ENCODE measurements at places on chromosomes 2 and 18. TPM values are rescaled to one million over a fixed set of nuclear protein-coding genes. Genes with fewer than 3 reads are reported as not detected.

The LYG2 gene
- 0.99 TPM for polyA plus RNA-seq

The AAMP gene
- 77.8 TPM for polyA plus RNA-seq

The CLEC4F gene
- polyA plus RNA-seq: not detected

The LIPT1 gene
- polyA plus RNA-seq: 15.4 TPM

The CRIM1 gene
- polyA plus RNA-seq: 10.5 TPM

The KIF1A gene
- polyA plus RNA-seq: 169 TPM

The YIPF4 gene
- polyA plus RNA-seq: 21.5 TPM

The SLC5A7 gene
- not detected for polyA plus RNA-seq

The HOXD3 gene
- polyA plus RNA-seq: not detected

The RPL31 gene
- 3,213 TPM for polyA plus RNA-seq

The TUBB8B gene
- polyA plus RNA-seq: 0.74 TPM

The TUBA4B gene
- 0.17 TPM for polyA plus RNA-seq

The UGT1A4 gene
- polyA plus RNA-seq: not detected

The GFPT1 gene
- 45.9 TPM for polyA plus RNA-seq

The SERPINB13 gene
- polyA plus RNA-seq: not detected

The FBXO15 gene
- not detected for polyA plus RNA-seq

The IL1B gene
- polyA plus RNA-seq: not detected

The ZNF236 gene
- 6.4 TPM for polyA plus RNA-seq

The TRIM43 gene
- polyA plus RNA-seq: not detected

The ADRA2B gene
- 1.7 TPM for polyA plus RNA-seq

The NDUFB3 gene
- polyA plus RNA-seq: 199 TPM

The SS18 gene
- polyA plus RNA-seq: 33.4 TPM

The ZNF519 gene
- 29.4 TPM for polyA plus RNA-seq

The NEDD4L gene
- 40.7 TPM for polyA plus RNA-seq

The DES gene
- polyA plus RNA-seq: 1.0 TPM

The CYB5A gene
- 274 TPM for polyA plus RNA-seq

The SIGLEC15 gene
- 0.29 TPM for polyA plus RNA-seq

The TMX3 gene
- 9.9 TPM for polyA plus RNA-seq

The ERFE gene
- polyA plus RNA-seq: 1.0 TPM

The RUFY4 gene
- polyA plus RNA-seq: 0.89 TPM

The MAL gene
- polyA plus RNA-seq: not detected

The IDH1 gene
- 315 TPM for polyA plus RNA-seq

The ASPRV1 gene
- polyA plus RNA-seq: 0.54 TPM

The RSAD2 gene
- polyA plus RNA-seq: not detected

The FSIP2 gene
- polyA plus RNA-seq: 3.0 TPM

The SEMA4F gene
- polyA plus RNA-seq: 1.5 TPM

The UGT1A6 gene
- not detected for polyA plus RNA-seq

Data from GM23338 (cell line).